ENCODE measurements at places on chromosomes 1 and 21.
A peak's percentile ranks its signal among the peaks of the same experiment; 100 is the strongest.

GRCh38 chr1:244713332-244713731 lies 60.4 kb downstream of the DESI2 start:
- no peak for DNase-seq

- no peak for DNase-seq
Measured at GRCh38 chr1:203772836-203773235, 7.9 kb downstream of the LAX1 start.

GRCh38 chr21:37026499-37026898 lies 20.0 kb downstream of the RIPPLY3 start:
- DNase-seq, result no peak

DNA sequence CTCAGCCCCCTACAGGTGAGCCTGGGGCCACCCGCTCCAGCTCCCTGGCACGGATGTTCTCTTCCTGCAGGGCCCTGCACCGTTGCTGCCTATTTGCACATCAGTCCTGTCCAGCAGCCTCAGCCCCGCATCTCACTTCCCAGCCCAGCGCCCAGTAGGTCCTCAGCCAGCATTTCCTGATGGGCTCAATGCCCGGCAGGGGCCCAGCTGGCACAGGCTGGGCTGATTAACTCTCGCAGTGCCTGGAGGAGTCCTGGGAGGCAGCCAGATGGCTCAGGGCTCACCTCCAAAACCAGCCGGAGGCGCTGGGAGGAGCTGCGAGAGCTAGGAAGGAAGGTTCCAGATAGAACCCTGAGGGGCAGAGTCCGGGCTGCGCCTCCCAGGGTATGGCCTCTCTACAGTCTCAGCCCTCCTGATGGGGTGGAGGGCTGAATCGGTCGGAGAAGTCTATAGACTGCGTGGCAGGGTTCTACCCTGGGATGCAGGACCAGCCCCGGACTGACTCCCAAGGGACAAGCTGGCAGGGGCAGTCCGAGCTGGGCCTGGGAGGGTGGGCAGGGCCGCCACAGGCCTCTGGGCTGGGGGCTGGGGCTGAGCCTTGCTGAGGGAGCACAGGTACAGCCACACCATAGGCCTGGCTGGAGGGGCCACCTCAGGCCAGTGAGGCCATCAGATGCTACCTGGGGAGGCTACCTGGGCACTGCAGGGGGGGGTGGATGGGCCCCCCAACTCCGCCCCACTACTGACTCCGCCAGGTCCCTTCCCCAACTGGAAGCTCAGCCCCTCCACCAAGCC lies 19.2 kb upstream of the CLSTN1 start:
- peak; percentile 74 for DNase-seq

- DNase-seq, result no peak
Measured at GRCh38 chr1:3087049-3087448, 18.0 kb downstream of the PRDM16 start.

- no peak for DNase-seq
Measured at GRCh38 chr21:44461464-44462001, 6.2 kb downstream of the LRRC3 start.

GRCh38 chr1:156540955-156541354 lies 31.4 kb downstream of the IQGAP3 start:
- no peak for DNase-seq

DNA sequence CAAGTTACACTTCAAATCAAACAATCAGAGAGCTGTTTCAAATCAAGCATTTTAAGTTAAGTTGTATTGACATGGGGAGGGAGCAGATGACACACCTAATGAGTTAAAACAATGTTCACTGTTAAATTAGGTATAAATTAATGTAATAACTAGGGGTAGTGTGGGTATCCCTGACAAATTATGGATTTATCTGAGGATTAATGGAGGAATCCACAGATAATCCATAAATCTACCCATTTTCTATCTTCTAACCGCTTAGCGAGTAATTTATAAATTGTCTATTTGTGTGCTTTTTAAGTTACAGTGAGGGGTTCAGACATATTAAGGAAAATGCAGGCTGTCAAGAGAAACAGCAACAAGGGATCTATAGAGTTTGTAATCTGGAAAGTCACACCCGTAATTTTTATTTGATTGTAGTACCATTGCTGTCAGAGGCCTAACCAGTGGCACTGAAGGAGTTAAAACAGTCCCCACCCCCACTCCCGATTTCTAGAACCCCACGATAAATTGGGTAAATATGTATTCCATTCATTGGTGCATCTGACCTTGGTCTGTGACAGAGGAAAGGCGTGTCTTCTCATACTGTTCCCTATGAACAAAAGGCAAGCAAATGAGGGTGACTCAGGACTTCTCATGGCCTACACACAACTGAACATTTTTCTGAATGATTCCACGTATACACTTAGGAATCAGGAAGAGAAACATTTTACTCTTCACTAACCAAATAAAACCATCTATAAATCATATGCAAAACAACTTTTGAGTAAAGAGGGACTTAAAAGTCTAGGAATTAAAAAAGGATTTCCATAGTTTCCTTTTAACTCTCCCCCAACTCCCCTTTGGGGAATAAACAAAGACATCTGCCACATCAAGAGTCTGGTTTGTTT lies 7.4 kb downstream of the IRF2BP2 start:
- DNase-seq, result peak; percentile 88

GRCh38 chr1:77038000-77038399 lies 170.7 kb downstream of the ST6GALNAC5 start:
- no peak for DNase-seq

DNA sequence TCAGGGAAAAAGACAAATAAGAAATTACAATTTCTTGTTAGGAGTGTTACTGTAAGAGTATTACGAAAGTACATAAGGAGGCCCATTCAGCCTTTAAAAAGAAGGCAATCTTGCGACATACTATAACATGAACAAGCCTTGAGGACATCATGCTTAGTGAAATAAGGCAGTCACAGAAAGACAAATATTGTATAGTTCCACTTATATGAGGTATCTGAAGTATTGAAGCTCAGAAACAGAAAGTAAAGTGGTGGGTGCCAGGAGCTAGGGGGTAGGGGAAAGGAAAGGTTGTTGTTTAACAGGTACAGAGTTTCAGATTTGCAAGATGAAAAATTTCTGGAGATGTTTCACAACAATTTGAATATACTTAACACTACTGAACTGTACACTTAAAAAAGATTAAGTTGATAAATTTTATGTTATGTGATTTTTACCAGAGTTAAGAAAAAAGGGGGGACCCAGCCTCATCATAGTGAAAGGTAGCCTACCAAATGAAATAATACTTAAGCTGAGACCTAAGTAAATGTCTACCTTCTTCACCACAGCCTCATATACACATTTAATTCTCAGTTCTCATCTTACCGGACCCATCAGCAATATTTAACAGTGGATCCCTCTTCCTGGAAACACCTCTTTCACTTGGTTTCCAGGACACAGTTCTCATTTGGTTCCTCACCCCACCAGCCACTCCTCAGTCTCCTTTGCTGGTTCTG lies 19.5 kb downstream of the USP24 start:
- DNase-seq, result no peak

GRCh38 chr1:168431882-168432281 lies 111.9 kb downstream of the XCL2 start:
- no peak for DNase-seq

- no peak for DNase-seq
Measured at GRCh38 chr1:1348420-1349255, 580 bp downstream of the DVL1 start.

GRCh38 chr1:92701147-92701546 lies 83.8 kb downstream of the EVI5 start:
- no peak for DNase-seq

DNA sequence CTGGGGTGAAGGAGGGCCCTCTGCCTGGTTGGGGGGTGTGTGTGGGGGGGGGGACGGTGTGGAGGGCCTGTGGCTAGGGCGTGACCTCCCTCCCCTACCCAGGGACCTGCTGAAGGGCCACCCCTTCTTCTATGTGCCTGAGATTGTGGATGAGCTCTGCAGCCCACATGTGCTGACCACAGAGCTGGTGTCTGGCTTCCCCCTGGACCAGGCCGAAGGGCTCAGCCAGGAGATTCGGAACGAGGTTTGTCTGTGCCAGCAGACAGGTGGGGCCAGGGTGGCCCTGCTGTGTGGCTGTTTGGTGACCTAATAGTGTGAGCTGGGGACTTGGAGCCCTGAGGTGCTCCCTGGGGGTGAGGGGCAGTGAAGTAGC lies 43.9 kb downstream of the COQ8A start:
- no peak for DNase-seq

- peak; percentile 8 for DNase-seq
Measured at GRCh38 chr1:177984136-177984525, 14.3 kb upstream of the SEC16B start.

DNA sequence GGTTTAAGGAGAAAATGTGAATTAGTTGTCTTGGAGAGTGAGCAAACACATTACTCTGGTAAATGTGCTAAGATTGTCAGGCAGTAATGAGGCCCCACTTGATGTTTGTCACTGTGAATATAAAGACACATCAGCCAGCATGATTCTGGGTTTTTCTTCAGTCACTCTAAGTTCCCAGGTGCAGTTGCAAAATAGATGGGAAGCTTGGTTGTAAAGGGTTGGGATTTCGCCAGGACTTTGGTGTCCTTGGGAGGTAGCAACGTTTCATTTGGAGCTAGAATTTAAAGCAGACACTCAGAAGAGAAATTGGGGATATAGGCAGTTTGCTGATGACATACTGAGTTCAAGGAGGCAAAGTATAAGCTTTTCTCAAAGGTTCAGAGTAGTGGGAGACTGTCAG lies 154.3 kb downstream of the MAST2 start:
- DNase-seq, result no peak

DNA sequence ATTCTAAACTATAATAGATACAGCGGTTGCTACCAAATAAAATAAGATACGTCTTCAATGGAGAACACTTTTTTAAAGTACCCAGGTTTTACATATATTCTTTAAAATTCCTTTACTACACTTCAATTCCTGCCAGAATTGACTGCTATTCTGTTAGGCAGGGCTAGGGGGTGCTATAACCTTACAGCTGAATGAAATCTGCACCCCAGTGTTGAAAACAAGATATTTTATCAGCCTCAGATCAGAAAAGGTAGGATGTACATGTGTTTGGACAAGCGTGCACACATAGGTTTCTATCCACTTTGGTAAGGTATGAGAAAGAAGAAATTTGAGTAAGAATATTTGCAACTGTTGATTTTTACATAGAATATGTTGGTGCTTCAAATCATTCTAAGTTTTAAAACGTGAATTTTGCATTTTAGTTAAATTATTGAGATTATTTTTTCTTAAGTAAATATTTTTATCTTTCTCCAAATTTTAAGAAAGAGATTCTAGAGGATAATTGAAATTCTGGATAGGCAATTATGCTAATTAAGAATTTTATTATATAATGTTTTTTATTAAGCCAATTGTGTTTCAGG lies 490.8 kb upstream of the ADGRL4 start:
- peak; percentile 66 for DNase-seq

- no peak for DNase-seq
Measured at GRCh38 chr1:246946366-246946765, 14.6 kb upstream of the AHCTF1 start.

DNA sequence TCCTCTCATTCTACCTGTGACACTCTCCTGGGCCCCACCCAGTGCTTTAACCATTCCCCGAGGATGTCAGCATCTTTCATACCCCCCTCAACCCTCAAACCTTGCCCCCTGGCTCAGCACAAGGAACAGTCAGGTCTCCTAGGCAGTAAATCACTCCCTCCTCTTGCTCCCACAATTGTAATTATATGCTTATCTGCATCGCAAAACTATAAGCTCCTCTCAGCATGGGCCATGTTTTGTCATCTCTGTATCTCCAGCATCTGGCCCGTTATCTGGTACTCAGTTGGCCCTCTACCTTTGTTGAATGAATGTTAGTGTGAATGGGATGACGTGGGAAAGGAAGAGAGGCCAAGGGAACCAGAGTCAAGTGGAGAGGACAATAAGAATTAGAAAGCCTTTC lies 2.8 kb upstream of the ELOVL1 start:
- no peak for DNase-seq

- DNase-seq, result no peak
Measured at GRCh38 chr1:1164361-1164700, 9.3 kb upstream of the TTLL10 start.

DNA sequence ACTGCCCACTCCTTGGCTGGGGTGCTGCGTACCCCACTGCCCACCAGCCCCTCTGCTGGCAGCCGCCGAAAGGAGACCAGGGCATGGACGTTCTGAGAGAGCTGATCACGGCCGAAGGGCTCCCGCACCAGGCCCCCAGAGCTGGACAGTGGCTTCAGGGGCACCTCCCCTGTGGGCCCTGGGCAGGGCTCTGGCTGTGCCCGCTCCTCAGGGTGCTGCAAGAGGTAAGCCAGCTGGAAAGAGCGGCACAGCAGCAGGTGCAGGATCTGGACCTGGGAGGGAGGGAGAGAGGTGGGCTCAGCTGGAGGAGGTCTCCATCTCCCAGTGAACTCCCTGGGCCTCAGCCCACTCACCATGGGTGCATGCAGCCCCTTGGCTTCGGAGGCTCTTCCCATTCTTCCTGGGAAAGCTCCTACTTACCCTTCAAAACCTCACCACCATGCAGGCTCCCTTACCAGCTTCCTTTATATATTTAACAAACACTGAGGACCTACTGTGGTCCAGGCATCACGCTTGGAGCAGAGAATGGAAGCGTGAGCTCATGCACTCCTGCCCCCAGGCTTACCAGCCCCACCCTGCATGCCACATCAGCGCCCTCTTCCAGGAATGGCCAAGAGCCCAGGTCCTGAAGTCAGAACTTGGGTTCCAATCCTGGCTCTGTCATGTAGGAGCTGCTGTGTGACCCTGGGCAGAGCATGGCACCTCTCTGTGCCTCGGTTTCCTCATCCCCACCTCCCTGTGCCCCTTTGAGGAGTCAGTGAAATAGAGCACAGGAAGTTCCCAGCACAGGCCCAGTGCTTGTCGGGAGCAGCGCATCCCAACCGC lies 6.8 kb upstream of the KIF17 start:
- no peak for DNase-seq

DNA sequence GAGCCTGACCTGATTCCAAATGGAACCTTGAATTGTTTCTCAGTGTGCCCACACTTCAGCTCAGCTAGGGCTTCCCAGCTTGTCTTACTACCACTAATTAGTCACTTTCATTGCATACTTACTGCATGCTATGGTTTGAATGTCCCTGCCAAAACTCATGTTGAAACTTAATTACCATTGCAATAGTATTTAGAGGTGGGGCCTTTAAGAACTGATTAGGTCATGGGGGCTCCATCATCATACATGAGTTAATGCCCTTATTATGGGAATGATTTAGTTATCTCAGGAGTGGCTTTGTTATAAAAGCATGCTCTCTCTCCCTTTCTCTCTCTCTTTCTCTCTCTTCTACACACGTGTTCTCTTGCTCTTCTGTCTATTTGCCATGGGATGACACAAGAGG lies 68.3 kb downstream of the NENF start:
- no peak for DNase-seq

- DNase-seq, result no peak
Measured at GRCh38 chr21:43861706-43862105, 3.3 kb upstream of the AGPAT3 start.

GRCh38 chr1:186689376-186689775 lies 9.2 kb upstream of the PTGS2 start:
- no peak for DNase-seq

DNA sequence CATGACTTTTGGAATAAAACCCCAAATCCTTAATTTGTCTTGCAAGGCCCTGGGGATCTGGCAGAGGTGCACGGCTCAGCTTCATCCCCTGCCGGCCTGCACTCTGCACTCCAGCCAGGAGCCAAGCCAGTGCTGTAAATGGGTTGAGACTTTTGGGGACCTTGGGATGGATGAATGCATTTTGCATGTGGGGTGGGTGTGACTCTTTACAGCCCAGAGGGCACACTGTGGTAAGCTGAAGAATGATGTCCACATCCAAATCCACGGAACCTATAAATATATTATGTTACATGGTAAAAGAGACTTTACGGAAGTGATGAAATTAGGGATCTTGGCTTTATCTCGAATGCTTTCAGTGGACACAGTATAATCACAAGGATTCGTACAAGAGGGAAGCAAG lies 177.8 kb downstream of the EDEM3 start:
- no peak for DNase-seq
